ENCODE measurements at places on chromosomes 12 and 14.

- DNase-seq: no peak
Observed at GRCh38 chr12:34598851-34599529, 576.7 kb downstream of the ALG10 start.

DNA sequence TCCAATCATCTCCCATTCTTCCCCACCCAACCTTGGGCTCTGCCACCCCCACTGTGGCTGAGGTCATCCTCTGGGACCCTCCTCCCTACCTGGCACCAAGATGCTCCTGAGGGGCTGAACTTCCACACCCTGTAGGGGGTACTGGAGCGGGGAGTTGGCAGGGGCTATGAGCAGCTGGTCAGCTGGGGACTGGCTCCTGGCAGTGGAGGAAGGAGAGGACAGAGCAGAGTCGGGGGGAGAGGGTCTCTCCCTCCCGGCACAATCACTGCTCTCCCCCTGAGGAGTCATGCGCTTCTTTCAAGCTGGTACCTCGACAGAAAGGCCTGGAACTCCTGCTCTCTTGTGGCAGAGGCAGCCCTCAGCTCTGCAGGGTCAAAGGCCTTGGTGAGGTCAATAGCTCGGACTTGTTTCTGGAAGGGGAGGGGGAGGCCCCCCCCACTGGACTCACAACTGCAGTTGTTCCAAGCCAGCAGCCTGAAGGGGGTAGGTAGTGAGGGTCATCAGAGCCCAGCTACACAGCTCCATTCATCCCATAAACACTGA, 2.0 kb downstream of the B4GALNT1 start:
- DNase-seq: no peak

- no peak for DNase-seq
Observed at GRCh38 chr14:30657050-30657449, 34.9 kb downstream of the SCFD1 start.

DNA sequence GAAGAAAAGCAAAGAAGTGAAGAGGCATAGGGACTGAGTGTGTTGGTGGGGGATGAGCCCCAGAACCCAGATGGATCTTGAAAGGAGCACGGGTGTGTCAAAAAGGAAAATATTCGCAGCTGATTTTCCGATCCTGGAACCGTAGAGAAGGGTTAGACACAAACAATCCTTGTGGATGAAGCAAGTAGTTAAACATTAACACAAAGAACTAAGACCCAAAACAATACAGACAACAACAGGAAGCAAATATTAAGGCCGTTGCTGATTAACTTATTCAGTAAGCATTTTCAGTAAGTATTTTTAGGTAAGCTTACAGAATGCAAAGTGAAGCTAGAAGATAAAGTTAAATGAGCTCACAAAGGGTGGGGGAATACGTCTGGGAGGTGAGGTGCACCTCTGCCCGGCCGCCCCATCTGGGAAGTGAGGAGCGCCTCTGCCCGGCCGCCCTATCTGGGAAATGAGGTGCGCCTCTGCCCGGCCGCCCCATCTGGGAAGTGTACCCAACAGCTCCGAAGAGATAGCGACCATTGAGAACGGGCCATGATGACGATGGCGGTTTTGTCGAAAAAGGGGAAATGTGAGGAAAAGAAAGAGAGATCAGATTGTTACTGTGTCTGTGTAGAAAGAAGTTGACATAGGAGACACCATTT, 62.8 kb upstream of the PRB2 start:
- DNase-seq: no peak

DNA sequence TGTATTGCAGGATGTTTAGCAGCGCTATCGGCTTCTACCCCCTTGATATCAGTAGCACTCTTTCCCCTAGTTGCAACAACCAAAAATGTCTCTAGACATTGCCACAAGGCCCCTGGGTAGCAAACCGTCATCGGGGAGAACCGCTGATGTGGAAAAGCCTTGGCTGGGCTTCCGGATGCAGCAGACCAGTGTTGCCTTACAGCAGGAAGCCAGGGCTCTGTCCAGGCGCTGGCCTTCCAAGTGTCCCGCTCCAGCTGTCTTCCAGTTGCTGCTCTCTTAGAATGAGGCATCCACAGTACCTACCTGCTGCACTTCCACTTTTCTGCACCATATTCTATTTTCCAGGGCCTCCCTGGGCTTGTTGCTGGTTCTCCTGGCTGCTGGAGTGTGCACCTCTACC, 22.6 kb upstream of the SLC10A1 start:
- no peak for DNase-seq

- no peak for DNase-seq
Observed at GRCh38 chr14:103488071-103488470, 34.6 kb downstream of the CKB start.
